ENCODE measurements at places on chromosomes 6 and 20.
A peak's percentile ranks its signal among the peaks of the same experiment; 100 is the strongest.

- DNase-seq: peak; percentile 22
Observed at GRCh38 chr6:132142308-132142707, 191.1 kb upstream of the CCN2 start.

GRCh38 chr6:90347411-90347851 lies 50.8 kb upstream of the BACH2 start:
- DNase-seq: no peak

DNA sequence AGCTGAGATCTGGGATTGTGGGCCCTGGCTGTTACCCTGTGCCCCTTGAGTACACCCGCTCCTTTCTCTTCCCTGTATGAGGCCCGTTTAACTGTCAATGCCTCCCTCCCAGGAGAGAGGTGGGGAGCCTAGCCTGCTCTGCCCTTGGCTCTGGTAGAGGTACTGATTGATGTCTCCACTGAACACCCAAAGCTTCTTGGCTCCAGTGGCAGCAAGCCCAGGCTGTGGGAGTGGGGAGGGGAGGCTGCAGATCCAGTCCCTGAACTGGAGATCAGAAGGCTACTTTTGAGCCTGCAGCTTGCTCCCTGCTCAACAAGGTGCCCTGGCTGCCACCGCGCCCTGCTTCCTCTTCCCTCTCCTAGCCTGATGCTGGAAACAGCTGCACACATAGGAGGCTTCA lies 7.5 kb downstream of the LRRC73 start:
- no peak for DNase-seq

DNA sequence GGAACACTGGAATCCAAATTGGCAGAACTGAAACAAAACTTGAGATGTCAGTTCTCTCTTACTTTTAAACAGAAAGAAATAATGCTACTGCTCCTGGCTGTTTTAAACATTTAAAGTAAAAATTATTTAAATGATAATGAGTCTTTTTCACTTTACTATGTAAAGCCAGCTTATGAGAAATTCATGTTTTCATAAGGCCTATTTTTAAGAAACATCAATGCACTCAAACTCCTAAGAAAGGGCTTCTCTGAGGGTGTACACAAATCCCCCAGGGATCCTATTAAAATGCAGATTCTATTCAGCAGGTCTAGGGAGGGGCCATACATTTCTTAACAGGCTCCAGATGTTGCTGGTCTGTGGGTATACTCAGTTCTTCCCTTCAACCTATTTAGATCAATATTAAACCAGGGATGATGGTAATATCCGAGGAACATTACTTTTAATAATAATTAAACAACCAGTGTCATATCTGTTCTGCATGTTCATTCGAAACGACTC lies 2.3 kb downstream of the FERMT1 start:
- no peak for DNase-seq

DNA sequence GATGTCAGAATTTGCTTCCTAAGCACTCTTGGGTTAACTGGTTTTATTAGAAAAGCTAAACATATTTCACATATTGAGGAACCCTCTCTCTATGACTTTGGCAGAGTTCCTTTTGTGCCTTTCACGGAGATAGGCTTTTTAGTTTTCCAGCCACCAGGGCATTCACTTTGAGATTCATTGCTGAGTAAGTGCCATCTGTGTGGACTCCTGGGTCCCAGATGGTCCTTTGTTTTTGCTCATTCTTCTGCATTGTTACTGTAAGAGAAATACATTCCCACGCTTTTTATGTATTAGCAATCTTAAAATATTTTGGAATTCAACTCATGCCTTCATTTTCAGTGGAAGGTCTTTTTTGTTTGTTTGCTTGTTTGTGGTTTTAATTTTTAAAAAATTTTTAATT lies 76.3 kb upstream of the PHACTR2 start:
- no peak for DNase-seq

DNA sequence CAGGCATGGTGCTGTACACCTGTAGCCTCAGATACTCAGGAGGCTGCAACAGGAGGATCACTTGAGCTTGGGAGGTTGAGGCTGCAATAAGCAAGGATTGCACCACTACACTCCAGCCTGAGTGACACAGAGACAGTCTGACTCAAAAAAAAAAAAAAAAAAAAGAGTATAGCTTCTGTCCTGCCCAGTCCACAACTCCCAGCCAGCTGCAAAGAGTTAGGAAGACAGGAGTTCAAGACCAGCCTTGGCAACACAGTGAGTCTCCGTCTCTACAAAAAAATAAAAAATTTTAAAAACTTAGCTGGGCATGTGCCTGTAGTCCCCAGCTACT lies 28.3 kb upstream of the TLDC2 start:
- no peak for DNase-seq

DNA sequence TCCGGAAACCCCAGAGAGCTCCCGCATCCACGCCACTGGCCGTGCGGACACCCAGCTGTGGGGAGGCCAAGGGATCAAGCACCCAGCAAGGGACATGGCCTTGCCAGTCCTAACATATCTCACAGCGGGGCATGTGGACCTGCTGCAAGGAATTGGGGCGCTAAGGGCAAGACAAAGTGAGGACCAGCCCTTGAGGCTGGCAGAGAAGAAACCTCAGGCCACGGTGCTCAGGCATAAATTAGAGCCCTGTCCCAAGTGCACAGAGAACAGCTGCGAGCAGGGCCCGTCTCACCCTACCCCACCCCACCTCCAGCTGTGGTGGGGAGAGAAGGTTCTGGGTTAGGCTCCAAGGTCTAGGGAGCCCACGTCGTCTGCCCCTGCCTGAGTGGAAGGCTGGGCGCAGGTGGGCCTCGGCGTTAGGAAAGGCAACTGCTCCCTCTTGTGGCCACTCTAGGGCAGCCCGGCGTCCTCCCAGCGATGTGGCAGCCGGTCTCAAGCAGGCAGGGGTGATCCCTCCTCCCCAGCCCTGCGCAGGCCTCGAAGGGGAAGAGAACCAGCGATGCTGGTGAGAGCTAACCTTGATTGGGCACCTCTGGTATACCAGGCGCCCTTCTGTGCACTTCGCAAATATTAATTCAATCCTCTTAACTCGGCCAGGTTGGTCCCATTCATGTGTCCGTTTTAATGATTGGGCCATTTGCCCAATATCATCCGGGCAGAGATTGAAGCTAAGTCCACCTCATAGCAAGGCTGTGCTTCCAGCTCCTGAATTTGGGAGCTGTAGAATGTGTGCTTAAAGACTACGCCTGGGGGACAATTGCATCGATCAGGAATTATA lies 235.8 kb downstream of the NFATC2 start:
- DNase-seq: no peak

GRCh38 chr20:16975682-16976081 lies 227.5 kb downstream of the OTOR start:
- DNase-seq: no peak

DNA sequence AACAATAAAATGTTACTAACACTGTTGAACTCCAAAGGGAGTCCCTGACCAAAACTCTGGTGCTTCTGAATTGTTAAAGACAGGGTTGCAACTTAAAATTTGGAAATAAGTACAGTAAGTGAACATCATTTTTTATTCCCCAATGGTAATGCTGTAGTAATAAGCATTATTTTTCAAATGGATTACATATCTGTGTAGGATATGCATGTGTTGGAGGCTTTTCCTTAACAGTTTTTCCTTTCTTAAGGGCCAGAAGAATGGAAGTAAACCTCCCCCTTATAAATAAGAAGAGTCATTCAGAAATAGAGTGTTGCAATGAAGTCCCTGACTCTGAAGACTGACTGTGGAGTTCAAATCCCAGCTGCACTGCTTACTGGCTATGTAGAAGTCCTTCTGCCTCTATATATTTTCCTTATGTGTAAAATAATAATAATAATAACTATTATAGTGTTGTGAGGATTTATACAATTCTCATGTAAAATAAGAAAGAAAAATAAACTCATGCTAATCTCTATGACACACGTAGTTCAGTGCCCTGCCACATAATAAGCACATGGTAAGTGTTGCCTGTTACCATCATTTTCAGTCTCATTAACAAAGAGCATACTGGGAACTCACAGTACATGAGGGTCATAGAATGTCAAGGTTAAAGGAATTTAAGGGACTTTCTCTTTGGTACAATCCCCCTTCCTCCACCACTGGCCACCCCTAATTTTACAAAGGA lies 129.8 kb upstream of the SMLR1 start:
- no peak for DNase-seq

DNA sequence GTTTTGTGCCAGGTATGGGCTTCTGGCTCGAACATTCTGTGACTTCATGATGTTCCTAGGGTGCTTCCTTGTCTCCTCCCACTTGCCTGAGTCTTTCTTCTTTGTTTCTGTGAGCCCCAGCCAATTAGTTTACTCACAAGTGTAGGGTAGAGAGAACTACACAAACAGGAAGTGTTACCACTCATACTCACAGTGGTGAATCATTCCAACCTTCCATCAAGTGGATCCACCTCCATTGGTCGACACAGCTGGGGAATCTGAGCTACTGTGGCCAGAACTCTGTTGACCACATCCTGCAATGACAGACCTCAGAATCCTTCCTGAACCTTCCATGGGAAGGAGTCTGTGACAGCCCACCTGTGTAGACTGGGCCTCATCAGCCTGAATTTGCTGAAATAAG lies 76.8 kb downstream of the UNC5CL start:
- DNase-seq: peak; percentile 51

DNA sequence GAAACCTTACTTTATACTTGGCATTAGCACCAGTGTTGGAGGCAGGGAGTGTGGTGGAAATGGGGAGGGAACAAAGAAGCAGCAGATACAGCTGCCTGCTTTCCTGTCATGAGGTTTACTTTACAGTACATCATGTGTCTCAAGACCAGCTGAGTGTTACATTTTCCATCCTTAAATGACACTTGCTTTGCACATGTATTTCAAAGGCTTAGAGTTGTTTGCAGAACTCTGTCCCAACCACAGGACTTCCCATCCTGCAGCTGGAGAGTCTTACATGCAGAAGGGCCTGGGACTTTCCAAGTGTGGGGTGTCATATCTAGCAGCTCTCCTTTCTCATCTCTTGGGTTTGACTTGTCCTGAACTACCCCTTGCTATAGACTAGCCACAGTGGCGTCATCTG lies 395.9 kb downstream of the DHX35 start:
- no peak for DNase-seq

DNA sequence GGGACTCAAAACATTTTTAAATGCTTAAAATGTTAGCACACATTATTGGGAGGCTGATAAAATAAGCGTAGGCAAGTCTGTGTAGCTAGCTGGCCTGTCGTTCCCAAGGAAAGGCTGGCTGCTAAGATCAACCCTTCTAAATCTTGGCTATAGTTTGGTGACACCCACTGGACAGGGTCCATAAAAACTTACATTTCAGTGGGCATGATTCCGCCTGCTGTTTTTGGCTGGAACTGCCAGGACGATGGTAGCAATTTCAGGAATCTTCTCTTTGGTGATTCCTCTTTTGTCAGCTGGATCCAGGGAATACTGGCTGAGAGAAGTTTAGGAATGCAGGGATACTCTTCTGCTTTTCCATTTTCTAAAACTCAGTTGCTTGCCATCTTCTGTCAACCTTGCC lies 162.2 kb downstream of the NKAIN2 start:
- DNase-seq: peak; percentile 6

DNA sequence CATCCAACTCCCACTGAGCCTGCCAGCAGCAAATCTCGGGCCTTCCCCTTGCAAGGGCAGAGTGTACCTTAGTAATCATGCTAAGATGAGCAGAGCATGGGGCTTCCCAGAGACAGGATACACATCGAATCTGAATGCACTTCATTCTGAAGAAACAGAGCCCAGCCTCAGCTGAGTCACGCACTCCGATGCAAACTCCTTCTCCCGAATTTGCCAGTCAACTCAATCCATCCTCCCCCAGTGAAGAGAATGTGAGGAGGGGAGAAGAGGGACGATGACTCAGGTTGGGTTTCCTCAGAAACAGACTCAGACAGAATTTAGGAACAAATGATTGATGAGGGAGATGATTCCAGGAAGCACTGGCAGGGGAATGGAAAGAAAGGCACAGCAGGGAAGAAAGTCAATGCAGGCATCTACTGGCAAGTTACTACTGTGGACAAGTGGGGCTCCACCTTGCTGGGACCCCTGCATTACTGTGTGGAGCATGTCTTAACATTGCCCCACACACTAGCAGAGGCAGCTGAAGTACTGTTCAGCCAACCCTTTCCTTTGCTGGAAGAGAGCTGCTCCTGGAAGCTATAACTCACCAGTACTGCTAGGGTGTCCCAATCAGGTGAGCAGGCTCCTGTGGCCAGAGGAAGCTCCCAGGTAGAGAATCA lies 251.6 kb downstream of the ADGB start:
- peak; percentile 34 for DNase-seq

DNA sequence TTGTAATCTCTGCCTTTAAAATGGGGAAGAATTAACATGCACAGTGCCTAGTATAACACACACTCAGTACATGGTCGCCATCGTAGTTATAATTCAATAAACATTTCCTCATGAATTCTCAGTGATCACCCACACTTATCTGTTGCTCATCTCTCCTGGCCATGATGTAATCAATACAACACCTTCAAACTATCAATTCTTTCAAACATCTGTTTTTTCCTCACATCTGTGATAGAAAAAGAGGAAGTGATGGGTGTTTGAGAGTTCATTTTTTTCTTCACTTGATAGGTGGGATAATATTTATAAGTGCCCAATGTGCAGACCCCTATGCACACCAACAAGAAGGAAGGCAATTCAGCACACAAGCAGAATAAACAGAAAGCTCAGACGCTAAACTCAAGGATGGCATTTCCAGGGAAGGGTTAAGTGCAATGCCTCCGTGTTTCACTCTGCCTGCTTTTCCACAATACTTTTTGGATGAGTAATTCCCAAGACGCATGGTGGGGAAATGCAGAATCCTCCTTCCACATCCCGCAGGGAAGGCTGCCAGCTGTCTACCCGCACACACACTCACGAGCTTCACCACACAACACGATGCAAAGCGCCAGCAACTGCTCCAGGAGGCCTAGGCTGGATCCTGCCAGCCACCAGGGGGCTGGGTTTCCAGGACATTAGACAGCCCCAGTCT lies 100.3 kb downstream of the GMPR start:
- peak; percentile 99 for DNase-seq
